ENCODE measurements at places on chromosomes 13 and 19.

- no peak for DNase-seq
Measured at GRCh38 chr13:33087091-33087490, 70.9 kb downstream of the KL start.

- no peak for DNase-seq
Measured at GRCh38 chr13:80307401-80307987, 33.4 kb downstream of the SPRY2 start.

DNA sequence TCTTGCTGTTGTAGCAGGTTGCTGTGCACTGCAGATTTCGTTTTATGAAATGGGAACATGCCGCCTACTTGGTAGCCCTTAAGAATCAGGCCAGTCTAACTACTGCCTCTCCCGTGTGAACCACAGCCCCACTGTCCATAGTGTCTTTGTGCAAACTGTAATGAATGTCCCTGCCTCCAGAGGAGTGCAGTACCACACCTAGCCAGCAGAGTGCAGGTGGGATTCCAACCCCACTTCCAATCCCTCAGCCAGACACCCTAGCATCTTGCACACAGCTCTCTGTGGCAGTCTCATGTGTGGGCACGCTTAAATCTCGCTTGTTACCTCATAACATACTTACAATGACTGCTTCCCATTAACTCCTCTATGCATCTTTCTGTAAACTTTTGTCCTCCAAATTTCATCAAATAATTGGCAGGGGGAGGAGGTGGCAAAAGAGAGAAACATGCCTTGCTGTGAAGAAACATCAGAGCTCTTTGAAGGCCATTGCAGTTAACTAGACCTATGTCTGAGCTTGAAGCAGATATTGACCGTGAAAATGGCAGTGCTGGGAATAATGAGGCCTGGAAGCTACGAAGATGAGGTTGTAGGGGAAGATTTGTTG lies 47.2 kb downstream of the ZAR1L start:
- no peak for DNase-seq

DNA sequence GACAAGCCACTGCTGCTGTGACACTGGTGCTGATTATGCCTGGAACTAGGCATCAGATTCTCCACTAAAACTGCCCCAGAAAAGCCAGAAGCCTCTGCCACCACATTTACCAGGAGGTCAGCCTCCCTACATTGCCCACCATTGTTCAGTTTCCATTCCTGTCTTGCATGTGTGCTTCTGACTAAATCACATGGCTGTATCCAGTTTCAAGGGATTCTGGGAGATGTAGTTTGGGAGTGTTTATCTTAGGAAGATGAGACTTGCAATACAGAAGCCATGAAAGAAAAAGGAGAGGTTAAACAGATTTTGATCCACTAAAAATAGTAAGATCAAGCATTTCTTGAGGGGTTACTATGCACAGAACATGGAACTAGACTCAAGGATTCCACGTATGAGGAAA lies 40.7 kb upstream of the SERPINE3 start:
- no peak for DNase-seq

- no peak for DNase-seq
Measured at GRCh38 chr13:106296723-106297122, 238.7 kb downstream of the EFNB2 start.

DNA sequence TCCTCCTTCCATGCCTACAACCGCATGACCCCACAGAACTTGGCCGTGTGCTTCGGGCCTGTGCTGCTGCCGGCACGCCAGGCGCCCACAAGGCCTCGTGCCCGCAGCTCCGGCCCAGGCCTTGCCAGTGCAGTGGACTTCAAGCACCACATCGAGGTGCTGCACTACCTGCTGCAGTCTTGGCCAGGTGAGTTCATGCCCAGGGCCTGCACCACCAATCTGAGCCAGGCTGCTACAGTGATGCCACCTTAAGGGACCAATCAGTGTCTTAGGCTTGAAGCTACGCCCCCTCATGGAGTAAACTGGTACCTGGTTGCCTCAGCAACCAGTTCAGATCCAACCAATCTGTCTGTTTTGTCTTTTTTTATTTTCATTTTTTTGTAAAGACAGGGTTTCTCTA lies 5.2 kb downstream of the SYDE1 start:
- no peak for DNase-seq

DNA sequence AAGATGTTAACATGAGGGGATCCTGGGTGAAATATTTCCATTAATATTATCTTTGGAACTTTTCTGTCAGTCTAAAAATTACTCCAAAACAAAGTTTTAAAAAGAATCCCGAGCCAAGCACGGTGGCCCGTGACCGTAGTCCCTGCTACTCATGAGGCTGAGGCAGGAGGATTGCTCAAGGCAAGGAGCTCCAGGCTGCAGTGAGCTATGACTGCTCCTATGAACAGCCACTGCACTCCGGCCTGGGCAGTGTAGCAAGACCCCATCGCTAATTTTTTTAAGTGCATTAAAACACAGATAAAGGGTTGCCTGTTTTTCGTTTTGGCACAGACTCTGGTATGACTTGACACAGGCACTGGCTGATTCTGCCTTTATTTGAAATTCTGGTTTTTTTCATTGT lies 6.9 kb downstream of the GP6 start:
- DNase-seq = no peak

- no peak for DNase-seq
Measured at GRCh38 chr19:1474765-1475351, 4.2 kb downstream of the C19orf25 start.

GRCh38 chr19:2556221-2557092 lies 80.5 kb downstream of the GADD45B start:
- no peak for DNase-seq

DNA sequence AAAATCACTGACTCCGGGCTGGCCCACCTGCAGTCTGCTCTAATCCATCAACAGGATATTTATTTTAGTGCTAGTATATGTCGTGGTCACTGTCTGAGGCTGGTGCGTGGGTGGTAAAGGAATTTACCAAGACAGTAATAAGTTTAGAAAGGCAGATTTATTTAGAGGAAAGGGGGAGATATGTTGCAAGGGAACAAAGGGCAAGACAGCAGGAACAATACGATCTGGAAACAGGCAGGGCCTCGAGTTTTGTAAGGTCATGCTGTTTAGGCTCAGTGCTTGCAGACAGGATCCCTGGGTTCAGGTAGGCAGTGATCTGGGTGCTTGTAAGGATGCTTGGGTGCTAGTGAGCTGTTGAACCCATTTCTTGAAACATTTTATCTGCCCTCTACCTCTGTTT lies 748.2 kb upstream of the SLITRK5 start:
- peak; percentile 10 for DNase-seq

- DNase-seq = no peak
Measured at GRCh38 chr19:34575206-34575605, 93.6 kb downstream of the WTIP start.

DNA sequence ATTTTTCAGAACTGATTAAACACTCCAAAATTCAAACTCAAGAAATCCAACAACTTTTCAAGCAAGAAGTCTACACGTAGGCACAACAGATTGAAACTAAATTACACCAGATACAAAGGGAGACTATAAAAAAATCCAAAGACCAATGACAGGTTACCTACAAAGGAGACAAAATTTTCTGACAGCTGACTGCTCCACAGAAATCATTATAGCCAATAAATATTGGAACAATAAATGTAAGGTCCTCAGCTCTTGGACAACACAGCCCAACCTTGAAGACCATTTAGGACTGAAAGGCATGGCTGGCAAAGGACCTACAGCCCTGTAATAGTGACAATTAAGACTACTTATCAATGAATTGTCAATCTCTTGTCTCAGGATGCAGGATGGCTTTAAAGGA lies 15.9 kb downstream of the ZNF350 start:
- no peak for DNase-seq

DNA sequence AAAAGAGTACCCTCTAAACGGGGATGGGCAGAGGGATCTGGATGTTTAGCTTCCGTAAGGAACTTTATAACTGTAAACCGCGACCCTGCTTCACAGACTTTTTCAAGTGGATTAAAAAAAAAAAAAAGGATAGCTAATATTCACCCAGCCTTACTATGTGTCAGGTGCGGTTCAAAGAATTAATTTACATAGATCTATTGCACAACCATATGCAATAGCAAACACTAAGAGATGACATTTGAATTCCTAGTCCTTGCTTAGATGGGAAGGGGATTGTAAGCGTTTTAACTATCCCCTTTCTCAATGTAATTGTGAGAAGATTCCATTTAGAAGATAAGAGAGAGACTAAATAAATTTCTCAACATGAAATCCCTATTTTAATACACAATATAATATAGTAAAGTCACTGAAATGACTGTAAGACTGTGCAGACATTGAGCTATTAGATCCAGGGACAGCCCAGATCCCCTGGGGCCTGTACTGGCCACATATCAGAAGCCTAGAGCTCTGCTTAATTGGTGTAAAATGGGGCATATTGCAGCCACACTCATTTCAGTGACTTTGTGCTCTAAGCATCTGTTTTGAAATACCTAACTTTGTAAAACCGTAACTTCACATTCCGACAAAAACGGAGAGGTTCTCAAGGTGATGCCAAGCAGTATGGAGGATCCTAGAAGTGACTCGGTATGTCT lies 13.6 kb downstream of the LATS2 start:
- DNase-seq = no peak

GRCh38 chr19:1481893-1482360 lies 2.9 kb upstream of the C19orf25 start:
- DNase-seq = no peak

DNA sequence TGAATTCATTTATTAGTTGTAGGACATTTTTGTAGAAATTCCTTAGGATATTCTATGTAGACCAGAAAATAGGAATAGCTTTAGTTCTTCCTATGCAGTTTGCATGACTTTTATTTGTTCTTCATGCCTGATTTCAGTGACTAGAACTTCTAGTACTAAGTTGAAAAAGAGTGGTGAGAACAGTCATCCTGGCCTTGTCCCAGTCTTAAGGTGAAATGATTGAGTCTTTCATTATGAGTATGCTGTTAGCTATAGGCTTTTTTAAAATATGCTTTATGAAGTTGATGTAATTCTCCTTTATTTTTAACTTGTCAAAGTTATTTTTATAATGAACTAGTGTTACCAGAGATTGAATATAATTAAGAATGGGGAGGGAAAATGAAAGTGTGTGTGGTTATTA lies 690.1 kb upstream of the KLHL1 start:
- no peak for DNase-seq

- DNase-seq = no peak
Measured at GRCh38 chr19:31261603-31262212, 87.5 kb downstream of the TSHZ3 start.

- no peak for DNase-seq
Measured at GRCh38 chr13:106472621-106473020, 62.8 kb downstream of the EFNB2 start.

DNA sequence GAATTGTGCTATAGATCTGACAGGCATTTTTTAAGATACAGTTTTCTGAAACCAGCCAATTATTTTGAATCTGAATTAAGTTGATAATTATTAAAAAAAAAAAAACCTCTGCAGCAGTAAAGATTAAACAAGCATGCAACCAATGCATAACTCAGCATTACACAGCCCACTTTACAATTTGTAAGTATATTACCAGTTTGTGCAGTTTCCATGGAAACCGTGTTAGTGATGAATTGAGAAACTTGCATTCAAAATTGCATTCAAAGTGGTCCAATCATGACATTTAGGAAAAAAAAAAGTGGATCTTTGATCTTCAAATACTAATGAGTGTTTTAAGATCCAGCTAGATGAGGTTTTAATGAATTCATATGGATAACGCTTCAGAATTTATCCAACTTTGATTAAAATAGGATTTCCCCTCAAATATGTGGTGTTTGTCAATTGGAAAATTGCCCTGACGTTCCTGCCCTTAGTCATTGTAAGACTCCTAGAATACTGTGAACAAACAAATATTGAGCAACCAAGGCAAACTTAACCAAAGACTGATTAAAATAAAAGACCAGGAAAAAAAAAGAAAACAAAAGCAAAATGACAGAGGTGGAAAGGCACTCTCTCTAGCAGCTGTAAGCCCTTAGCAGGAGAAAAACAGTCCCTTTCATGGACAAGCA lies 314.8 kb upstream of the MAB21L1 start:
- DNase-seq = no peak

DNA sequence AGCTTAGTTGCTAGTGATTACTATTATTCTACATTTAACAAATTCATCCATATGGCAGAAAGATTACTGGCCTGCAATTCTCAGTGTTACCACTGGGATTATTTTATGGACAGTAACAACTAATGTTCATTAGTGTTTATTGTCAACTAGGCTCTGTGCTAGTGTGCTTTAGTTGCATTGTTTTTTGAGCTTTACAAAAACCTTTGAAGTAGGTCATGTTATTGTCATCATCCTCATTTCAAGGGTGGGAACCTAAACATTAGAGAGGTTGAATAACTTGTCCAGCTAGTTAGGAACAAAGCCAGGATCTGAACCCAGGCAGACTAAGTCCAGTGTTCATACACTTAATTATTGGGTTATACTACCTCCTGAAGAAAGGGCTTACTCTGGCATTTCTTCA lies 27.8 kb upstream of the TDRD3 start:
- no peak for DNase-seq

DNA sequence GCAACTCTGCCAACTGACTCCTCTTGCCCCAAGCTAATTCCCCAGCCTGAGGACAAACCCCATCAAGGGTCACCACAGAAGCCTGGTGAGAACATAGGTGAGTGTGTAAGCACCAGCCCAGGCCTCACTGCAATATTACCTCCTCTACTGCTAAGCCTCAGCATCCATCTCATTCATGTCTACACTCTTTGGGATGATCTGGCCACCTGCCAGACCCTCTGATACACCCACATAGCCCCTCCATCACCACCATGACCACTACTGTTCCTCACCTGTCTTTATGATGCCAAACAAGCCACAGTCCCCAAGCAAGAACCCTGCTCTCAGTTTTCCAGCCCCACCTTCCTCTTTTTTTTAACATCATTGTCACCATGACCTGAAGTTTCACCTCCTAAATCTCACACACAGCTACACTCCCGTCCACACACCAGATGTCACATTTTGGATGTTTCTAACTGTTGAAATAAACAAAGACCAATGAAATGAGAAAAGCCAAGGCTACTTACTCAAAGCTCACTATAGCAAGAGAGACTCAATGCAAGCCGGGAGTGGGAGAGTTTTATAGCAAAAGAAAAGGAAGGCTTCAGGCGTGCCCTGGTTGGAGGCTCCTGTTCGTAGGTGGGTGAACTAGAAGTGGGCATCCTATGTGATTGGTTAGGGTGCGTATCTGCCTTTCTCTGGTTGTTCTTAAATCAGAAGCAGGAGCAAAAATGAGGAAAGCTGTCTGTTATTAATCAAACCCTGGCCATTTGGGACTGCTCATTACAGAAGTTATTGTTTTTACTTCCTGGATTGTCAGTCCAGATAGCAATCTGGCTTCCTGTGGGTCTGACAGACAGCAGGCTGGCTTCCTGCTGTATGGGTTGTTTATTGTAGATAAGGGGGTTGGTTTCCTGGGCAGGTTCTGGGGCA lies 2.0 kb downstream of the ZNF792 start:
- no peak for DNase-seq

All from skeletal muscle cell (primary cell).